ENCODE measurements at places on chromosomes 1 and 21. TPM values are rescaled to one million over a fixed set of nuclear protein-coding genes. Genes with fewer than 3 reads are reported as not detected.

GRCh38 chr1:203536980-203537455 is 43.1 kb downstream of the OPTC start:
- H3K4me1 ChIP-seq: peaks cover 24% of the 10 kb centered on the region
- DNase-seq: no peak
- H3K4me3 ChIP-seq: no peak overlapping the region
- H3K27me3 ChIP-seq: no peaks in the 10 kb centered on the region
- H3K27ac ChIP-seq: no peak overlapping the region

DNA sequence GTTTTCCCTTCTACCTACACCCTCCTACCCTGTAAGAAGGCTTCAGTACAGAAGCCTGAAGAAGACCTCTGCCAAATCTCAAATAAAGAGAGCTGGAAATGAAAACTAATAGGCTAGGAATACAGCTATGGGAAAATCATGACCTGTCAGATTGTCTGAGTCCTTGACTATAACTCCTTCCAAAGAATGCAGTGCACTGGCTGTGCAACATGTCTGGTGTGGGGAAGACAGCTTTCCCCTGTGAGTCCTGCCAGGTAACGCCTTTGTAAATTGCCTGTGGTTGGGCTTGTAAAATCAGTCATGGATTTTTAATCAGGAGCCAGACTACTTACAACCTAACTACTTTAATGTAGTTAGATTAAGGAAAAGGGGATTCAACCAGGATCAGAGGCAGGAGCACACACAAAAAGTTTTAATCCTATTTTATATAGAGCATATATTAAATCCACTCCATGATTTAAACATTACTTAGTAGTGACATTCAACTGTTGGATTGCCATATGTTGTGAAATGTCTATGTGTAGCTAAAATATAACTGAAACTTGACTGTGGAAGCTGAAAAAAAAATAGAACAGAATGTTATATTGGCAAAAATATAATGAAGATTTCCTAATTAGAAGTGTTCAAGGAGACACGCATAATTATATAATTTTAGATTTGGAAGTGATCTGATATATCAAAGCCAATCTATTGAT is 1667.8 kb downstream of the KCNT2 start:
- no peak overlapping the region for H3K4me3 ChIP-seq
- H3K4me1 ChIP-seq: no peaks in the 10 kb centered on the region
- no peaks in the 10 kb centered on the region for H3K27me3 ChIP-seq
- DNase-seq: no peak

DNA sequence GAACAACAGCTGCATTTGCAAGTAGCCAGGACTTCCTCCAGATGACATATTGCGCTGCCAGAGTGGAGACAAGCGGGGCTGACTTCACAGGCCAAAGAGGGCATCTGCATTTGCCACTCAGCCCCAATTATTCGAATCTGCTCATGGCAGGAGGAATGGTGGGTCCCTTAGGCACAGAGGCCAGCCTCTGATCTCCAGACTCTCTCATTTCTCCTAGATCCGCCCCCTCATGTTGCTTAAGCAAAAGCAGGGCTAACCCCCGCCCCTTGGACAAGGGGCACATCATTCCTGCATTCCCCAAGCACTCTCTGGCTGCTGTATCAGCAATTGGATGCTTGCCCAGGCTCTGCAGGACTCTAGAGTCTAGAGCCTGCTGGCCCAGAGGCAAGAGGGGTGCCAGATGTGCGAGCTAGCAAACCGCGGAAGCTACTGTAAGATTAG is 262.4 kb downstream of the ST6GALNAC3 start:
- H3K4me3 ChIP-seq: no peak overlapping the region
- no peaks in the 10 kb centered on the region for H3K27me3 ChIP-seq
- H3K36me3 ChIP-seq: no peaks in the 10 kb centered on the region
- H3K4me1 ChIP-seq: peaks cover 16% of the 10 kb centered on the region

DNA sequence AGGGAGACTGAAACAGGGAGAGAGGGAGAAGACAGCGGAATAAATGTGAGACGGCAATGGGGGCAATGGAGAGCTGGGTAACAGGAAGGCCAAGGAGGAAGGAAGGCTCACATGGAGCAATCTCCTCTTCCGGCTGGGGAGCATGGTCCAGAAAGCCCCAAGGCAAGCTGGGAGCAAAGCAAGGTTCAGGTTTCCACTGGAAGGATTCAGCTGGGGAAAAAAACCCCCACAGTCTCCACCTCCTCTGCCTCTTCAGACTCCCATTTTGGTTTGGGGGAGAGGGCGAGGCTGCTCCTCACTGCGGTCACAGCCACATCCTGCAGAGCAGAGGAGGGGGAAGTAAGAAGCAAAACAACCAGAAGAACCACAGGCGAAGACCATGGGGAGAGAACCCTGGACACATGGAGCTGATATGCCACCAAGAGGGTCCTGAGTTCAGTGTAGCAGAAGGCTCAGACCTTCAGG is 650 bp downstream of the TNFAIP8L2 start:
- H3K4me1 ChIP-seq: peaks cover 15% of the 10 kb centered on the region
- H3K27ac ChIP-seq: peak overlapping the region; percentile 55
- H3K27me3 ChIP-seq: no peaks in the 10 kb centered on the region
- H3K36me3 ChIP-seq: peaks cover 46% of the 10 kb centered on the region
- H3K4me3 ChIP-seq: peak overlapping the region; percentile 43
- DNase-seq: no peak

GRCh38 chr1:176098560-176098959 is 108.5 kb downstream of the COP1 start:
- DNase-seq: no peak
- H3K36me3 ChIP-seq: peaks cover 81% of the 10 kb centered on the region
- H3K4me3 ChIP-seq: no peak overlapping the region
- H3K27ac ChIP-seq: no peak overlapping the region

DNA sequence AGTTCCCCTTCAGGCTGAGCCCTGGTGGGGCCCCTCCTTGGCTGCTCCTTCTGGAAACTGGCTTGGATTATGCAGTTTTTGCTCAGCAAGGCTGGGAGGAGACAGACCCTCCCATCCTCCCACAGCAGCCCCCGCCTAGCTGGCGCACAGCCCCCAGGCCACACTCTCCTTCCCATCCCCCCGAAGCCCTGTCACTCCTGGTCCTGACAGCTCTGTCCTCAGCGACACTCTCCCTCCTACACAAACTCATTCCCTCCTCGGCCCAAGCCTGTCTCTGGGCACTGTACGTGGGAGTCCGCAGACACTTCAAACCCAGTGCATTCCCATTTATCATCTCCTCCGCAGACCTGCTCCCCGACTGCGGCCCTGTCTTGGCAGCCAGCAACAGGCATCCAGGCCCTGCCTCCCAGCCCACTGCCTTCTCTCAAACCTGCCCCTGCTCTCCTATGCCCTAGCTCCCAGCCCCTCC is 25.0 kb upstream of the EPHB2 start:
- no peaks in the 10 kb centered on the region for H3K4me1 ChIP-seq
- H3K27ac ChIP-seq: no peak overlapping the region
- H3K27me3 ChIP-seq: peaks cover 90% of the 10 kb centered on the region
- no peaks in the 10 kb centered on the region for H3K36me3 ChIP-seq
- no peak for DNase-seq
- H3K4me3 ChIP-seq: no peak overlapping the region

- H3K27ac ChIP-seq: peak overlapping the region; percentile 16
- H3K27me3 ChIP-seq: no peaks in the 10 kb centered on the region
- no peak overlapping the region for H3K4me3 ChIP-seq
Observed at GRCh38 chr1:8604041-8604945, 213.1 kb downstream of the RERE start.

DNA sequence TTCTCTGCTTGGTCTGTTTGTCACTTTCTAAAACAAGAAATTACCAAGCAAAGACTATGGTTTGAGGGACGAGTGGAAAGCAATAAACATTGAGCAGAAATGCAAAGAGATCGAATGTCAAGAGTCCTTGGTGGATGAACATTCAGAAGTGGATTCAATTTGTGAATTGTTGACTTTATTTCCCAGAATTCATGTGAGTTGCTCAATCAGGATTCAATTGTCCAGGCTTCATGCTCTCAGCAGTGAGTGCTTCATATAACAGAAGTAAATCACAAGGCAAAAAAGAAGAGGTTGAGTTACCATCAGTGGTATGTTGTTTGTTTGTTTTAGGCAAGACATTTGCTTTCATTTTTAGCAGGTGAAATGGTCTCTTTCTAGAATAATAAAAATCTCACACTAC is 31.9 kb downstream of the NGF start:
- peaks cover 29% of the 10 kb centered on the region for H3K4me1 ChIP-seq
- DNase-seq: no peak
- H3K27me3 ChIP-seq: no peaks in the 10 kb centered on the region
- H3K4me3 ChIP-seq: no peak overlapping the region

DNA sequence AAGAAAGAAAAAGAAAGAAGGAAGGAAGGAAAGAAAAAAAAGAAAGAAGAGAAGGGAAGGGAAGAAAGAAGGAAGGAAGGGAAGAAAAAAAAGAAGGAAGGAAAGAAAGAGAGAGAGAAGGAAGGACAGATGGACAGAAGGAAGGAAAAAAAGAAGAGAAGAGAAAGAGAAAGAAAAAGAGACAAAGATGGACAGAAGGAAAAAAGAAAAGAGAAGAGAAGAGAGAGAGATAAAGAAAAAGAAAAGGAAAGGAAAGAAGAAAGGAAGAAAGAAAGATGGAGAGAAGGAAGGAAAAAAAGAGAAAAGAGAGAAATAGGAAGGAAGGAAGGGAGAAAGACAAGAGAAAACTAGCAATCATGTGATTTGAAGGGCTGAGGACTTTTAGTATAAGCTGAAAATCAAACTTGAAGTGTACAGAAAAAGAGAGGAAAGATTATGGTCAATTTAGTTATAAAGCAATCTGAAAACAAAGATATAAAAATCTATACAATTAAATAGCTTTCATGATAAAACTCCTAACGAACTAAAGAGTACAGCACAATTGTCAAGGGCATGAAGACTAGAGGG is 115.3 kb downstream of the LTN1 start:
- no peaks in the 10 kb centered on the region for H3K27me3 ChIP-seq
- no peak overlapping the region for H3K4me3 ChIP-seq
- H3K4me1 ChIP-seq: no peaks in the 10 kb centered on the region
- DNase-seq: no peak

- H3K4me3 ChIP-seq: no peak overlapping the region
- H3K36me3 ChIP-seq: no peaks in the 10 kb centered on the region
- H3K27ac ChIP-seq: peak overlapping the region; percentile 86
- DNase-seq: peak; percentile 39
Observed at GRCh38 chr1:207850621-207851407, 60.1 kb downstream of the CD34 start.

GRCh38 chr1:111412839-111413238 is 14.7 kb downstream of the OVGP1 start:
- no peak for DNase-seq
- no peaks in the 10 kb centered on the region for H3K27me3 ChIP-seq
- H3K36me3 ChIP-seq: peaks cover 7% of the 10 kb centered on the region
- no peak overlapping the region for H3K27ac ChIP-seq
- no peaks in the 10 kb centered on the region for H3K4me1 ChIP-seq

DNA sequence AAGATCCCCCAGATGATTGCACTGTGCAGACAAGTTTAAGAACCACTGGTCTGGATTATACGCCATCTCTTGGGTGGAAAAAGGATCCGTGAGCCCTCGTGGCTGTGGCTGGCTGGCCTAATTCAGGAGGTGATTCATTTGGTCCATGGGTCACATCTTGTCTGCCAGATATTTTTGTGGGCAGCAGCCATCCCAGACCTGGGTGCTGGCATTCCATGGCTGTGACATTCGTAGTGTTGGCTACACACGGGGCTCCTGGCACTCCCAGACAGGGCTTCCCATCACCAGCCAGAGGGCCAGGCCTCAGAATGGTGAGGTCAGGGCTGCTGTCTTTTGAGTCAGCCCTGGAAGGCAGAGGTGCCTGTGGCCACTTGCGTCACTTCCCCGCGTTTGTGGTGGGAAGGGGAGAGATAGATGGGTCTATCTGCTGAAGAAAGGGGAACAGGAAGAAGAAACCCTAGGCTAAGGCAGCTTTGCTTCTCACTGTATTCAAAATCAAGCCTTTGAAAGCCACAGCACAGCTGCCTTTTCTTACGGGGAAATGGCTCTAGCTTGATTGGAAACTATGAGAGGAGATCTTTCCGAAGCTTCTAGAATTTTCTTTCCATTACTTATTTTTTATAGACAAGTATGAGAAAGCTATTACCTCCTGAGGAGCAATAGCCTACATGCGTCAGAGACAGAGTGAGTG is 32.4 kb downstream of the EIF2D start:
- peaks cover 2% of the 10 kb centered on the region for H3K36me3 ChIP-seq
- peaks cover 53% of the 10 kb centered on the region for H3K4me1 ChIP-seq
- H3K4me3 ChIP-seq: no peak overlapping the region

Gene PTPRC
- total RNA-seq: 7.5 TPM

Gene CELA3A
- total RNA-seq: not detected
